ENCODE measurements at places on chromosomes 12 and 14. TPM values are rescaled to one million over a fixed set of nuclear protein-coding genes. Genes with fewer than 3 reads are reported as not detected.

DNA sequence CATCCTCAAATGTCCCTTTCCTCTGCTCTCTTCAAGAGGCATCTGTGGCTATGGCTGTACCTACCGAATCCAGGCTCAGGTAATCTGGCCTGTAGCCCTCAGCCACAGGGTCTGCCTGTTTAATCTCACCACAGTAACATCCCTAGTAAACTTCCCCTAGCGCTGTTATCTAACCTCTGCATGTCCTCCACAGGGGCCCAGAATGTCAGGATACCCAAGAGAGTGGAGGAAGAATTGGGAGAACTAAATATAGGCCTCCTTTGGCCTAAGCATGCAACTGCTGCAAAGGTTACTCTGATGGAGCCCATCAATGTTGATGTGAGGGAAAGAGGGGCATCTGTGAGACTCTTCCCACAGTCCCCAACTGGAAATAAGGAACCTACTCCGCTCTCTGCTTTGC lies 63.2 kb upstream of the IFNG-AS1 start:
- DNase-seq: no peak

DNA sequence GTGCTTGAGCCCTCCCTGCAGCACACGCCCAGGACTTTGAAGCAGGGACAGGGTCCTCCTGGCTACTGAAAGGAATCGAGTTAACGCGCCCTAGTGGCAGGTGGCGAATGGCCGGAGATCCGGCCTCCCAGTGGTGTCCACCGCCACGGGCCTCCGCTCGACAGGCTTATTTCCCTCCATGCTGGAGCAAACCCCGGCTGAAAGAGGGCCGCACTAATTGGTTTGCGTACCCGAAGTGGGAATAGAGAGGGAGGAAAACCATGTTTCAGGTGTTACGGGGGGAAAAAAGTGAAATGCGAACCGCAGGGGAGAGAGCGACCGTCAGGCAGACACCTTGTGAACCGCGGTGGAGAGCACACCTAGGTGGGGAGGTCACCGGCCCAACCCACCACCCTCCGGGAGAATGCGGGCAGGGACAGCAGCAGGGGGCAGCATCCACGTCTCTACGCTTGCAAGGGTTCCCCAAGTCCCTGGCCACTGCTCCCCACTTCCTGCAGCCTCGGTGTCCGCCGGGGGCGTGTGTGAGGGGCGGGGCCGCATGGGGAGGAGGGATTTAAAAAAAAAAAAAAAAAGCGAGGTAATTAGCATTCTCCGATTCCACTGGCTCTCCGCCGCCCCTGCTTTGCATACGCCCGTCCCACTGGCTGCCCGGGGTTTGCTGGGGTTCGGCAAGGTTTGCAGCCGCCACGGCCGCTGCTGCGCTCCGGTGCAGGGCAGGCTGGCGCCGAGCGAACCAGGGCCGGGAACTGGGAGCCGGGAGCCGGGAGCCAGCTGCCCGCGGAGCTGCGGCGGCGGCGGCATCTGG lies 224.6 kb upstream of the CRY1 start:
- peak; percentile 91 for DNase-seq

LRRK2 gene
- total RNA-seq: 3.3 TPM

DNA sequence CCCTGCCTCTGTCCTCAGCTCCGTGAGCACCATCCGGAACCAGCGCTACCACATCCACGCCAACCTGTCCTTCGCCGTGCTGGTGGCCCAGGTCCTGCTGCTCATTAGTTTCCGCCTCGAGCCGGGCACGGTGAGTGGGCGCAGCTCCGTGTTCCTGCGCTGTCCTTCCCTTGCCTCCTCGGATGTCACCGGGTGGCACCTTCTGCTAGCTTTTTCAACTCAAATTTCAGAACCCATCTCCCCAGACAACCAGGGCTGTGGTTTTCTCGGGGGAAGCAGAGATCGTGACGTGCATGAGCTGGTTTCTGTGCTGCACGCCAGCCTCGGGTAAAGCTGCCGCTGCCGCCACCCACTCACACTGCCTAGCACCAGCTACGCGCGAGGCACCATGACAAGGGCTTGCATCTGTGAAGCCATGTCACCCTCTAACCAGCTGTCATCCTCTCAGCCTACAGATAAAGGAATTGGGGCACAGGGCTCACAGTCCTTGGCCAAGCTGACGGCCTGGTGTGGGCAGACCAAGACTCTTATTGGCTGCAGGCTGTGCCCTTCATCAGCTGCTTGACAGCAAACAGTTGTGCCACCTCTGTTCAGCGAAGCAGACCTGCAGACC lies 152.1 kb downstream of the ADGRD1 start:
- DNase-seq: no peak

SERPINA1 gene
- 311 TPM for total RNA-seq

IL22 gene
- not detected for total RNA-seq

DNA sequence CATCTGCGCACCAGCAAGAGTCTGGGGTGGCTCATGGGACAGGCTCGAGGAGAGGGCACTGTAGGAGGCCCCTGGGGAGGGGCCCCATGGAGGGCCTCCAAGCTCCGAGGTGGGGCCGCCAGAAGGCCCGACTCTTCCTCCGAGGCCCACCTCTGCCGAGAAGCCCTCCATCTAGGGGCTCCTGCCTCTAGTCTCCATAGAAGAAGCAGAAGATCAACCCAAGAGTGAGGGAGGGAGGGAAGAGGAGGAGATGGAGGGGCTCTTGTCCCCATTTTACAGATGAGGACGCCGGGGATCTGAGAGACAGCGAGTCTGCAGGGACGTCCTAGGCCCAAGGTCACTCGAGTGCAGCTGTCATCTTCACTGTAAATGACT lies 41.2 kb downstream of the DIO3 start:
- DNase-seq: peak; percentile 31

DCN gene
- 91.0 TPM for total RNA-seq

DNA sequence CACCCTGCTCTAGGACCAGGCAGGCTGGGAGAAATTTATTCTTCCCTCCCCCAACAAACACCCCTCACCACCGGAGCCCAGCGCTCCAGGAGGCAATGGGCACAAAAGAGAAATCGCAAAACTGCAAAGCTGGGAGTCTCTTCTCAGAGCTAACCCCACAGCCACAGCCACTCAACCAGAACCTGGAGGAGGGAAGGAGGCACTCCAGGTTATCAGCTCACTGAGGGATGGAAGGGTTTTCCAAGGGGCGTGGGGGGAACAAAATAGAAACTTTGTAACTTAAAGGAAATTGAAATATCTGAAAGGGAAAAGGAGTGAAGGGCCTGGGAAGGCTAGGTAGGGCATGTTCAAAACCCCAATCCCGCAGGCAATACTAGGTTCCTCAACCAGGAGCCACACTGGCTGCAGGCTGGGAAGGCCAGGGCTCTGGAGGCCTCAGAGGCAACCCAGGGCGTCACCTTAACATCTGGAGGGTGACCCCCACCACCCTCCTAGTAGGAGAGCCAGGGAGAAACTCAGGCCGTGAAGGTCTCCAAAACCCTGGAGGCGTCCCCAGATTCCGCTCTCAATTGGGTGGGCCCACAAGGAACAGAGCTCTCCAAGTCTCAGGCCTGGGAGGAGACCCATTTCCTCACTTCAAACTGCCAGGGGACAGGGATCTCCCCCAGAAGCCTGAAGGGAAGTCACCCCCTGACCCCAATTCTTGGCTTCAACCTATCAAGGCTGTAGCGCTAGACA lies 3.2 kb downstream of the KDM2B start:
- DNase-seq: no peak

DNA sequence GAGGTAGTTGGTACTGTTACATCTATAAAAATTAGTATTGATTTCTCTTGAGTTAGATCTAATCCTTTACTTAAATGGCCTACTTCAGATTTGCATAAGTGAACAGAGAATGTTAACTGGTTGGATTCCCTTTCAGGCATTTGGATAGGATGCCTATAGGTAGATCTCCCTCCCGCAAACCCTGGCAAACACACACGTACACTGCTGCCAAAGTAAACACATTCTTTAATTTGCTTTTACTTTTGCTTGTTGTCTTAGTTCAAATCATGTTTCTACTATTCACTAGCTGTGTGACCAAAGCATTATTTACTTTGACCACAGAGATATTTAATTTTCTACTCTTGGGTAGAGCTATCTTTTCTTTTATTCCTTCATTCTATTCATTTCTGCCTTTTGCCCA lies 936.1 kb upstream of the FBXO33 start:
- no peak for DNase-seq

PPP4R4 gene
- not detected for total RNA-seq

GRCh38 chr12:16300122-16300521 lies 22.6 kb upstream of the SLC15A5 start:
- DNase-seq: no peak

DNA sequence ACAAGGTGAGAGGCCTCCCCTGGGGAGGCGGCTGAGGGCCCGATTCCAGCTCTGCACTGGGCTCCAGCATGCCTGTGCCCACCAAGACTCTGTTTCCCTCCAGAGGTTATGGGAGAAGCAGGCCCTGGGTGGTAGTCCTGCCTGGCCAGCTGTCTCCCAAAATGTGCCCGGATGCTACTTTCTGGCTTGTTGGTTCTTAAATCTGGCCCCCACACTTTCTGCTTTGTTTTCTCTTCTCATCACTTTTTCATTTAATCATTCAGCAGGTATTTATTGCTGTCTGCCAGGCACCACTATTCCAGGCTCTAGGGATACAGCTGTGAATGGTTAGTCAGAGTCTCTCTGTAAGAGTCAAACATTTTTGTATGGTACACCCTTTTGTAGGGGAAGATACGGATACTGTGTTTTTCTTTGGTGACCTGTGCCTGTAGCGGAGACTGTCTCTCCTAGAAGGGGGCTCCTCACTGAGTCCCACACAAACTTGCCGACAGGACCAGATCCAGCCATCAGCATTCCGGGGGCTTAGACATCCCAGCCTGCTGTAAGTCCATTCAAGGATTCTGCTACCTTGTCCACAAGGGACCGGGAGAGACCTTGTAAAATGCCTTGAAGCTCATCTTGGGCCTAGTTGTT lies 3.8 kb downstream of the DHRS2 start:
- no peak for DNase-seq

DNA sequence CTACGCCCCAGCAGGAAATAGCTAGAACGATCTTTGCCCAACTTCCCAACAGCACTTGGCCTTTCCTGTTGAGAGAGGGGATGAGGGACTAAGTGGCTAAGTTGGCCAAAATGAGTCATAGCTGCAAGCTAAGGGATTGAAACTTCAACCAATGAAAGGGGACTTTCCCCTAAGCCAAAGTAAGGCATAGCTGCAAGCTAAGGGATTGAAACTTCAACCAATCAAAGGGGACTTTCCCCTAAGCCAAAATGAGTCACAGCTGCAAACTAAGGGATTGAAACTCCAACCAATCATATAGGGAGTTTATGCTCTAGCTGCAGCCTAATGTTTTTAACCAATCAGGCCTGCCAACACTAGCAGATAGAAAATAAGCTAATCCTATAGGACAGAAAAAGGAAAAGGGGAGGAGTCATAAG lies 100.5 kb upstream of the SSTR1 start:
- no peak for DNase-seq

- peak; percentile 16 for DNase-seq
Measured at GRCh38 chr14:103867020-103867419, 19.6 kb upstream of the PPP1R13B start.

DNA sequence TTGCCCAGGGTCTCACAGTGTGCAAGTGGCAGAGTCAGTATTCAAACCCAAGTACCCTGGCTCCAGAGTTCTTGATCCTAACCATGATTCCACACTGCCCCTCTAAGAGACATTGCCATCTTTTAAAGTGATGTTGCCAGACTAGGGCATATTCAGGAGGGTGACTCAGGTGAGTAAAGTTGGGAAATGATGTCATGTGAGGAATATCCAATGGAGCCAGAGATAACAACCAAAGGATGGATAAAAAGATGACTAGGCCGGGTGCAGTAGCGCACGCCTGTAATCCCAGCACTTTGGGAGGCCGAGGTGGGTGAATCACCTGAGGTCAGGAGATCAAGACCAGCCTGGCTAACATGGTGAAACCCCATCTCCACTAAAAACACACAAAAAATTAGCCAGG lies 85.6 kb downstream of the SMOC1 start:
- no peak for DNase-seq

GRCh38 chr12:59716043-59716442 lies 120.2 kb downstream of the SLC16A7 start:
- no peak for DNase-seq

DNA sequence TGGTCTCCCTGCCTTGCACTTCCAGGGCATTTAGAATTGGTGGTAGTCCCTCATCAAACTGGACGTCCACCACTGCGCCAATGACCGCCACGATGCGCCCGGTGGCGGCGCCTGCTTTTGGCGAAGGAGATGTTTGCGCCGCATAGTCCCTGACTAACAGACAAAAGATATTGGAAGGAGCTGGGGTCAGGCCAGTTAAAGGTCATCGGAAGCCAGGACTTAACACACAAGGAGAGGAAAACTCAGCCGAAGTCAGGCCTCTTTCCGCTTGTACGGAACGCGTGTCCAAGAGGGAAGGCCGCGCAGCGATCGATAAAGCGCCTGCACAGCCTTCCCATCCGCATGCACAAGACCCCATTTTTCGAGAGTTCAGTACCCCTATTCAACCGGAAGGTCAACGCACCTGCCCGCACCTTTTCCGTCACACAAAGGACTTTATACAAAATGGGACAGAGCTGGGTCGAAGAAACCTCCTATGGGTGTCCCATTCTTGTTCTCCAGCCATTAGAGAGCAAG lies 525 bp downstream of the ATP5F1B start:
- peak; percentile 44 for DNase-seq

- DNase-seq: no peak
Measured at GRCh38 chr12:52091869-52092268, 12.4 kb downstream of the SMIM41 start.

GRCh38 chr14:101495827-101496775 lies 65.2 kb upstream of the DIO3 start:
- no peak for DNase-seq

GRCh38 chr12:105252901-105253300 lies 16.9 kb upstream of the APPL2 start:
- DNase-seq: no peak

DNA sequence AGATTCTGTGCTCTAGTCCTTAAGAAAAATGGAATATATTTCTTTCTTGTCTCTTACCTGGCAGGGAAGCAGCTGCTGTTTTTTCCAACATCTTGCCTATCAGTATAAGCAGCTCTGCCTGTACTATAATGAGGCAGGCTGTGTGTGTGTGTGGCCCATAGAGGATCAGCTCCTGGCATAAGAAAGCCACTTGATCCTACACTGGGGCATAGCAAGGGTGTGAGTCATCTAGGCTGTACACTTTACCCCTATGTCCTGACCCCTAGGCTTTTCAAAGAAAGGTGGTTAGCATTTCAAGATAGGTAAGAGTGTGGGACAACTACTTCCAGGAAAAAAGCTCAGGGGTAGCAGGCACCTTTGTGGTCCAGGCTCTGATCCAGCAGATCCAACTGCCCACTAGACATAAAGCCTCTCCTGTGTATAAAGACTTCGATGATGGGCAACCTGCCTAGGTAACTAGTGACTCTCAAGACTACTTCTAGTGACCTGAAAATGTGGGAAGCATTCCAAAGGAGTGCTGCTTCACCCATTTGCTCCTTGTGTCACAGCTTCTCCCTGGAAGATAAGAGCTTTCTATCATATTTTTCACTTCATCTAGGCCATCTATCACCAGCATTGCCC lies 4.9 kb upstream of the SENP1 start:
- DNase-seq: no peak

- no peak for DNase-seq
Measured at GRCh38 chr12:116382686-116383530, 105.4 kb upstream of the MED13L start.

GRCh38 chr12:70659077-70659606 lies 21.9 kb upstream of the PTPRB start:
- no peak for DNase-seq

EIF5 gene
- 342 TPM for total RNA-seq

GRCh38 chr12:100666588-100666987 lies 93.1 kb downstream of the GAS2L3 start:
- DNase-seq: no peak

All from mucosa of descending colon (tissue), 3 donors.